Omental fat pad (tissue), 4 donors: ENCODE measurements at places on chromosomes 2 and 18.

DNA sequence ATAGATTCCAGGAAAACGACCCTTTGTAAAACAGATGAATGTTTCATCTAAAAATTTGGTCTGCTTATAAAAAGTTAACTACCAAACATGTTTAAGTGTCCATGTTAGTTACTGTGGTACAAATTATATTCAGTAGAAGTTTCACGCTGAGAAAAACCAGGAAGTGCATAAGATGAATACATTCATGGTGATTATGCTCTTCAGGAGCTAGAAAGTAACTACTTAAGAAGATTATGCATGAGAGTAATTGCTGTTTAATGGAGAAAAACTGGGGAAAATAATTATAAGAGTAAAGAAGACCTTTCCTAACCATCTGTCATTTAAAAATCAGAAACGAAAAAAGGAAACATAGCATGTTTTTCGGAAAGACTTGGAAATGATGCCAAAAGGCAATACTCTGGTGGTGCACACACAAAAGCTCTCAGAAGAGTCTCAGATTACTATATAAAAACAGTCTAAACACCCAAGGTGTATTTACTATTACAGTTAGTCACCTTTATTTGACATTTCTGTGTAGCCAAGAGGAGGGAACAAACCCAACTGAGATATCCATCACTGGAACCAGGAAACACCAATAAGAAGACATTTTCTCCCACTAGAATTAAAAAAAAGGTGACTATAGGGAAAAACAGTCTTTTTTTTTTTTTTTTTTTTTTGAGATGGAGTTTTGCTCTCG, 38.8 kb upstream of the METTL21A start:
- no peak for DNase-seq

GRCh38 chr18:21452796-21453510, 147.6 kb downstream of the ESCO1 start:
- no peak for DNase-seq

DNA sequence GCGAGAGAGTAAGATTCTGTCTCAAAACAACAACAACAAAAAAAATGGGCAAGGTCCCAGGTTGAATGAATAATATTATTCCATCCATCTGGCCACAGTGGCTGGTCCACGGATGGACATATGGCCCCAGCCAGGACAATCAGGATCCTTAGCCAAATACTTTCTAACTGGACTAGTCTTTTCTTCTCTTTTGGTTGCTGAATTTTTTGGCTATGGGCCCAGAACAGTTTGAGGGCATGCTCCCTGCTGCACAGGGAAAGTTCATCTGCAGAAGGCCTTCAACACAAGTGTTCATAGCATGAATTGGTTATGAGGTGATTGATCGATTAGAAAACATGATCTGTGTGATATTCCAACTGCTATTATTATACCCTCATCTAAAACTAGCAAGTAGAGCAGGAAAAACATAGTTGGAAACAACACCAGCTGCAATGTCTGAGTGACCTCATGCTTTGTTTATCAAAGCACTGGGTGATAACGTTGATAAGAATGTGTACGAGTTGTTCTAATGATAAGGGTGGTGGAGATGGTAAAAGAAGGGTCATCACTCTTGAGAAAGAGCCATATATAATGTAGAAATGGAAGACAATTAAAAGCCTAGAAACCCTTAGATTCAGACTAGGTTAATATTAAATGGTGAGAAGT, 47.8 kb upstream of the RNF103 start:
- DNase-seq: no peak

- no peak for DNase-seq
Observed at GRCh38 chr18:2448565-2449151, 122.6 kb downstream of the METTL4 start.

- DNase-seq: no peak
Observed at GRCh38 chr2:216927163-216927562, 67.3 kb upstream of the TNP1 start.

DNA sequence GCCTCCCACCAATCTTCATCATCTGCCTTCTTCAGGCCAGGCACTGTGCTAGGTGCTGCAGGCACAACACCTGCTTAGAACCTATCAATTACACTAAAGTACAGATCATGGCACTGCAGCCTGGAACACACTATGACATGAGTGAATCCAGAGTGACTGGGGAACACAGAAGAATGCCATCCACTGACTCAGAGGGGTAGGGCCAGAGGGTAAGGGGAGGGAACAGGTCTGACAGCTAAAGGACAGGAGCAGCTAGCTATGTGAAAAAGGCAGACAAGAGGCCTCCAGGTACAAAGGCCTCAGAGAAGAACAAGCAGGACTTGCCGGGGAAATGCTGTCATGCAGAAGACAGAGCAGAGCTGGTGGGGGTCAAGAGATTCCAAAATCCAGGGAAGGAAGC, 53.3 kb upstream of the ACAA2 start:
- DNase-seq: no peak

DNA sequence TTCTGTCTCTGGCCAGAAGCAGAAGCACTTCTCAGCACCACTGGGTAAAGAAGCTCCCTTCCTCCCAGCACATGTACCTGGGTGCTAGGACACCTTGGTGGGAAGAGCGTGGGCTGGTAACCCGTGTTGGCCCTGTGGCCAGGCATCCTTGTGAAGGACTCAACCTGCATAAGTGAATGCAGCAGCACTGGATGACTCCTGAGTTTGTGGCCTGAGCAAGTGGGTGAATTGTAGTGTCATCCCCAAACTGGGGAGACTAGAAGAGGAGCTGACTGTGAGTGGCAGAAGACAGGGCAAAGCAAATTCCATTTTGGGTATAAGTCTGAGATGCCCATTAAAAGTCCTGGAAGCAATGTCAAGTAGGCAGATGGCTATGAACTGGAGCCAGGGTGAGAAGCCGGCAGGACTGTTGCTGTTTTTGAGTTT, 63.4 kb downstream of the STAT1 start:
- no peak for DNase-seq

DNA sequence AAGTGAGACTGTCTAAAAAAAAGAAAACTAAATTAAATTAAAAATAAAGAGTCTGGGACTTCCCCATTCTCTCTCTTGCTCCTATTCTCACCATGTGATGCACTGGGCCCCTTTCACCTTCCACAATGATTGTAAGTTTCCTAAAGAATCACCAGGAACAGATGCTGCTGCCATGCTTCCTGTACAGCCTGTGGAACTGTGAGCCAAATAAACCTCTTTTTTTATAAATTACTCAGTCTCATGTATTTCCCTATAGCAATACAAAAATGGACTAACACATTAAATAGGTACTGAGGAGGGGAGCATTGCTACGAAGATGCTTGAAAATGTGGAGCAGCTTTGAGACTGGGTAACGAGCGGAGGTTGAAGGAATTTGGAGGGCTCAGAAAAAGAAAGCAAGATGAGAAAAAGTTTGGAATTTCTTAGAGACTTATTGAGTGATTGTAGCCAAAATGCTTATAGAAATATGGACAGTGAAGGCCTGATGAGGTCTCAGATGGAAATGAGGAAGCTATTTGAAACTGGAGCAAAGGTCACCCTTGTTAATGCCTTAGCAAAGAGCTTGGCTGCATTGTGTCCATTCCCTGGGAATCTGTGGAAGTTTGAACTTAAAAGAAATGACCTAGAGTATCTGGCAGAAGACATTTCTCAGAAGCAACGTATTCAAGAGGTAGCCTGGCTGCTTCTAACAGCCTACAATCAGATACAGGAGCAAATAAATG, 128.7 kb downstream of the EIPR1 start:
- DNase-seq: no peak
